ENCODE measurements at places on chromosomes 1 and 21.

DNA sequence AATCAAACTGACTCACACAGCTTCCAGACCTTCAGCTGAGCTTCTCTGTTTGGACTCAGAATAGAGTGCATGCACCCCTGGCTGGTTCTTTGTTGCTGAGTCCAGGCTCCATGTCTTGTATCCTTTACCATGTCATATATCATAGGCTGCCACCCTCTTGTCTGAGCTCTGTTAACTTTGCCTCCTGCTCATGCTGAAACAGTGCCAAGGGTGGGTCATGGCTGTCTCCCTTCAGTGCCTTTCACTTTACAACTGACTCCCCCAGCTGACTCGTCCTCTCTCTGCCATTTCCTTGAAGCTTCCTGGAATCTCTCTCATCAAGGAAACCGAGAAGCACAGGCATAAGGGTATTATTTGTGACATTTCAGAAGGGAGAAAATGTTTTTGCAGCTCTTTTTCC lies 885.3 kb downstream of the TTLL7 start:
- no peak for DNase-seq

- DNase-seq = no peak
Measured at GRCh38 chr21:14559102-14559501, 13.0 kb upstream of the SAMSN1 start.

DNA sequence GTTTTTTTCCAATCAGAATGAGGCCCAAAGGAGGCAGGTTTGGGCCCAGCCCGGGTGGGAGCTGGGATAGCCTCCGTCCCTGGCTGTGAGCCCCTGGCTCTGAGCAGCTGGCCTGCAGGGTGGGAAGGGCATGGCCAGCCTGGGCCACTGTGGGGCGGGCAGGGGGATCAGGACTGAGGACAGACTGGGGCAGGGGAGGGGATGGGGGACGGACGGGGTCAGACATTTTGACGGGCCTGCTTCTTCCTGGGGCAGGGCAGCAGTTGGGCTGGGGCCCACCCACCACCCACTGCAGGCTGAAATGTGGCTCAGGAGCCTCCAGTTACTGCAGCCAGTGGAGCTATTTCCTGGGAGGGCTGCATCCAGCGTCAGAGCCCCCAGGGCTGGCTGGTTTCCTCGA lies 2.5 kb upstream of the SLC6A9 start:
- no peak for DNase-seq

- DNase-seq = no peak
Measured at GRCh38 chr1:156648496-156648895, 6.6 kb downstream of the BCAN start.
